ENCODE measurements at places on chromosomes 7 and 10.

DNA sequence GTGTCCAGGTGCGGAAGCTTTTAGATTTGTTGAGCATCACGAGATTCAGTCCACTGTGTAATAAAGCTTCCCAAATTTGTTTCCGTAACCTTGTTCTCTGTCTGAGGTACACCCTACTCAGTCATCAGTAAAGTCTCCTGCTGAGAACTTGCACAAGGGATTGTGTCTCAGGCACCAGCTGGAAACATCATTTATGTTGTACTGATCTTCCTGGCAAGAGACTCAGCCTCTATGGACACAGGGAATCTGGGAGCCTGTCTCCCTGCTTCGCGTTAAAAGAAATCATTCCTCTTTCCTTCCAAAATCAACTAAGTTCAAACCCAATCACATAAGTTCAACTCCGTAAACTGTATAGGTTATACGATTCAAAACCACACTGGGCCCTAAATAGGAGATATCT lies 336.8 kb downstream of the GPR37 start:
- no peak for DNase-seq

GRCh38 chr10:91312382-91312733 lies 91.9 kb downstream of the PCGF5 start:
- no peak for DNase-seq

- no peak for DNase-seq
Measured at GRCh38 chr7:24891311-24891735, 88.7 kb downstream of the OSBPL3 start.

- DNase-seq, result no peak
Measured at GRCh38 chr10:8272794-8273425, 218.4 kb downstream of the GATA3 start.

GRCh38 chr7:71165708-71166107 lies 33.8 kb downstream of the GALNT17 start:
- DNase-seq, result no peak
